ENCODE measurements at places on chromosomes 11 and 22.

- DNase-seq: no peak
Observed at GRCh38 chr11:73931039-73931645, 19.7 kb upstream of the DNAJB13 start.

DNA sequence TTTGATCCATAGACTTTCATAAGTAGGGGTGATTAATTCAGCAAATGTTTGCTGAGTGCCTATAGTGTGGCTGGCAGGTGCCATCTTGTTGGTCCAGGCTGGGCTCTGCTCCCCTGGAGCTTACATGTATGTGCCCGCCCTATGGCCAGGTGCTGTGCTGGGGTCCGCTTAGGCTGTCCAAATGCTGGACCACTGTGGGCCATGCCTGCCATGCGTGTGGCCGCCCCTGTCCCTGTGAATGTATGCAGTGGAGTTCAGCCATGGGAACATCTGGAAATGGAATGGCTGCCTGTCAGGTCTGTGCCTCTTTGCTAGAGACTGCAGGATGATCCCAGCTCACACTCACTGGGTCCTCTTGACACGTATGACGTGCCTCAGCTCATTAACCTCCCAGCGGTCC lies 594.6 kb downstream of the TBC1D22A start:
- DNase-seq: peak; percentile 38

- no peak for DNase-seq
Observed at GRCh38 chr11:119027561-119028345, 2.9 kb downstream of the SLC37A4 start.

DNA sequence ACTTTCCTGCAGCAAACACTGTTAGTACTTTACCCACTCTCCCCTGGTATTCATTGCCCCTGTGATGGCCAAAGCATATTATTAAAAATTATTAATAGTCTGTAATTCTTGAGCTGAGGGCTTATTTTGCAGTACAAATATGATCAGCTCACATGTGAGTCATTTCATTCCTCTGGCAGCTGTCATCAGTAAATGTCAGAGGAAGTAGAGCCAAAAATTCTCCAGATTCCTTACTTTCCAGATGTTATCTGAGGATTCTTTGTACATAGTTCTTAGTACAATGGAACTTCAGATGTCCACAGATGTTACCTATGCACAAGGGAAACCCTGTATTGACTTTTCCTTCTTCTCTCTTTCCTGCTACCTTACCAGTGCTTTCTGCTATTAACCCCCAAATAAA lies 12.5 kb downstream of the OR5B3 start:
- no peak for DNase-seq

GRCh38 chr11:117830674-117831351 lies 6.3 kb upstream of the FXYD2 start:
- peak; percentile 59 for DNase-seq

DNA sequence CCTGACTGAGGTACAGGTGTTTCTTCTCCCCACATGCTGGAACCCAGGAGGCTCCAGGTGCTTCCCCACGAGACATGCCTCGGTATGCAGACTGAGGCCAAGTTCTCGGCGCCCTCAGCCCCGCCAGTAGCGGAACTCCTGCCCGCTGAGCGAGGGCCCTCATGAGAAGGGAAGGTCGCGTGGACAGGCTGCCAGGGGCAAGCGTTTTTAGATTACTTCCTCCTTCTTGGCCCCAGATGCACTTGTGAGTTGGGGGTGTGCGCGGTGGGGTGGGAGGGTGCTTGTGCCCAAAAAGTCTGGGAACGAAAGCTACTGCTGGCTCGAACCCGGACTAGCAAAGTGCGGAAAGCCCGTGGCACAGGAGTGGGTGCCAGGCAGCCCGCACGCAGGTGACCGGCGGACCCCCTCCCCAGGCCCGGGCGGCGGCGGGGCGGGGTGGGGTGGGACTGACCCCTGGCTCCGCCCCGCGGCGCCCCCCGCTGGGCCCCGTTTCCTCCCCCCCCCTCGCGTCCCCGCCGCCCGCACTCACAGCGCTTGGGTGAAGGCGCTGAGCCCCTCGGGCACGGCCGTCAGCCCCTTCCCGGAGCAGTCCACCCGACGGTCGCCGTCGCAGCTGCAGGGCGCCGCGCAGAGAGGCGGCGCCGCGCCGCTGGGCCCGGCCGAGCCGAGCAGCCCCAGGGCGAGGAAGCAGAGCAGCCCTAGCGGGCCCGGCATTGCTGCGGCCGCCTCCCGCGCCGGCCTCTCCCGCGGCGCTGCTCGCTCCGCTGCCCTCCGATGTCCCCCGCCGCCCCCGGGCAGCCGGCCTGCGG lies 797 bp downstream of the LGR4 start:
- DNase-seq: peak; percentile 64
